Fibroblast of lung (primary cell): ENCODE measurements at places on chromosomes 7 and 10. TPM values are rescaled to one million over a fixed set of nuclear protein-coding genes. Genes with fewer than 3 reads are reported as not detected.

DNA sequence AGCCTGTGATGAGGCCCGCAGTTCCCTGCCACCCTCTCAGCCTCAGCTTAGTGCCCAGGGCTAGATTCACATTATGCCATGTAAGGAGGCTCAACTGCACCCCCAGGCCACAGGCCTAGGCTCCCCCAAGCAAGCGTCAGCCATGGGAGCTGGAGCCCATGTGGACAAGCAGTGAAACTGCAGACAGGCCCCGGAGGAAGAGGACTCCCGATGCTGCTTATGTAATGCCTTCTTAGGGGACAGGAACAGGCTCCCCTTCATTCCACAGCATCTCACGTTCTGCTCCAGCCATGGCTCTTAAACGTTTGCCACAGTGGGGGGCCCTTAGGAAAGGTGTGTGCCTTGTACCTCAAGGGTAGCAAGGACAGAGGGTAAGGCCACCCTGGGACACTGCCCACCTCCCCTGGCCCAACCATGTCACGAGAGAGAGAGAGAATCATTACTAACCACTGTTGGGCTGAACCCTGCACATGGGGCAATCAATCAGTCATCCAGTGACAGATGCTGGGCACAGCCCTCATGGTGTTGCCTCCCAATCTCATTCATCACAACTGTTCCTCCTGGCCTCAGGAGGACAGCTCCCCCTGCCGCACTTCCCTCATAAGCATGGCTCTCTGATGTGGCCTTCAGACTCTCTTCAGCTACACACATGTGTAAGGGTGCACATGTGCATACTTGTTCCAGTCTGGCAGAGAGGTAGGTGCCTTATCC is 263.0 kb downstream of the GRID1 start:
- DNase-seq = no peak

DNA sequence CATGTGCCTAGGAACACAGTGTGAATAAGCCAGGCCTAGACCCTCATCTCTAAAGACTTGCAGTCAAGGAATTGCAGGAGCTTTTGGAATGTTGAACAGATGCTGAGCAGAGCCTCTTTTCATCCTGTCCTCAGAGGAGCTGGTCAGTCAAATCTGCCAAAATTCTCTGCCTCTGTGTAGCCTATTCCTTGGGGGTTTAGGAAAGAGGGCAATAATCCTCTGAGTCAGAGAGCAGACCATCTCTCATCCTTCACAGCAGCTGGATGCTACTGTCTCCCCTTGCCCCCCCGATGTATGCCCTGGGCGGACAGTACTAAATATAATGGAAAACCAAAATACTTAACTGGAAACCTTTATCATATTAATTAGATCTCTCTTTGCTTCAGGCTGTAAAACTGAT is 52.6 kb downstream of the BICC1 start:
- DNase-seq = no peak

- no peak for DNase-seq
Measured at GRCh38 chr10:26779176-26779860, 81.4 kb downstream of the ABI1 start.

The DYDC2 gene
- polyA plus RNA-seq = not detected in 2 replicates

DNA sequence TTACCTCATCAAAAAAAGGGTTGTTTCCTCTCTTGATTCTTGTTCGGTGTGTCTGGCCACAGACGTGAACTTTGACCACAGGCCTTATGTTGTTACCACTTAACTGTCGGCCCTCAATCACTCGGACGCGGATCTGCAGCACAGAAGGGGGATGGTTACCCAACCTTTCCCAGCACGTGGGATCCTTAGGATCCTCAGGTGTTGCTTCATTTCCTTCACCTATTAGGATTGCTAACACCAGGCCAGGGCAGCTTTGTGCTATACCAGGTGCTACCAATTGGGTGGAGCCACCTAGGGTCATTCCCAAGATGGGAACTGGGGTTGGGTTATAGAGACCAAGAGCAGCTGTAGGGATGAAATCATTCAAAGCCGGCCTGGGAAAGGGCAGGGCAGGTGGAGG is 73.4 kb downstream of the MYOF start:
- no peak for DNase-seq

The AQP1 gene
- 13.0 and 43.2 TPM in 2 replicates for polyA plus RNA-seq

- DNase-seq = no peak
Measured at GRCh38 chr10:2122431-2123124, 385.3 kb upstream of the ADARB2 start.

The GHRHR gene
- not detected in 2 replicates for polyA plus RNA-seq

DNA sequence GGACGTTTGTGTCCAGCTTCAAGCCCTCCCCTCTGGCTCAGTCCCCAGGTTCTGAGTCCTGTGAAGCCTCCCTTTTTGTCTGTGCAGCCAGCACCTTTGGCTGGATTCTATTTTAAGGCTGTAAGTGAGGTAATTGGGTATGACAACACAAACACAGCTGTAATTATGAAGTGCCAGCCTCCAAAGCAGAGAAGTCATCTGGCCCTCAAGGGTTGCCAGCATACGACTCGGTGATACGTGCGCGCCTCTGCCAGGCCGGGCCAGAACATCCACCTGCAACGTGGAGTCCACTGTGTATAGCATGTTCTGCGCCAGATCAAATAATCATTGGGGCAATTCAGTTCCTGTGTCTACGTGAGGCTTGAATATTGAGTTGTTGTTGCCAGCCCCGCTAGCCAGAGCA is 6.7 kb upstream of the FAM180A start:
- no peak for DNase-seq

DNA sequence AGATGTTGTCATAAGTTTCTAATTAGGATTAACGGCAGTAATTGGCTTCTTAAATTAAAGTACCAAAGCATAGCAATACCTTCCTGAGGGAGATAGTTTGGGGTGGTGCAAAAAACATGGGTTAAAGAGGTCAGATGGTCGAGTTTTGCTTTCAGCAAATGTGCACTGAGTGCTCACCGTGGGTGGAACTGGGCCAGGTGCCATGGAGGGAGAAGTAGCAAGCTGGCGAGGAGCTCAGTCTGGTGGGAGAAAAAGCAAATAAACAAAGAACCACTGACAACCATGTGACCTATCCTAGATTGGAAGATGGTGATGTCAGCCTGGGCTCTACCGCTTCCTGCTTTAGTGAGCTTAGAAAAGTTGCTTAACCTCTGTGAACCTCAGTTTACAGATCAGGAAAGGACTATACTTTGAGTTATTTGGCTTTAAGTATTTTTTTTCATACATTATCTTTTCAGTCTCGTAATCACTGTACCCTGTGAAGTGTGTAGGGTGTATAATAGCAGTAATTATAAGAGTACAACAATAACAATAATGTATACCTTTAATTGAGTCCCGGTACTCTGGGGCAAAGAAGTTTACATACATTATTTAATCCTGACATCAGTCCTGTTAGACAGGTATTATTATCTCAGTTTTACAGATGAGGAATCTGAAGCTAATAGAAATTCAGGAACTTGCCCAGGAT is 69.0 kb upstream of the PDCD4 start:
- DNase-seq = peak; percentile 81

- no peak for DNase-seq
Measured at GRCh38 chr10:81306971-81307782, 567.8 kb upstream of the NRG3 start.

GRCh38 chr7:158394936-158395335 is 192.7 kb downstream of the PTPRN2 start:
- DNase-seq = no peak

- no peak for DNase-seq
Measured at GRCh38 chr7:158570449-158571170, 17.0 kb downstream of the PTPRN2 start.

- peak; percentile 18 for DNase-seq
Measured at GRCh38 chr10:117541909-117542705, 439 bp upstream of the EMX2 start.

DNA sequence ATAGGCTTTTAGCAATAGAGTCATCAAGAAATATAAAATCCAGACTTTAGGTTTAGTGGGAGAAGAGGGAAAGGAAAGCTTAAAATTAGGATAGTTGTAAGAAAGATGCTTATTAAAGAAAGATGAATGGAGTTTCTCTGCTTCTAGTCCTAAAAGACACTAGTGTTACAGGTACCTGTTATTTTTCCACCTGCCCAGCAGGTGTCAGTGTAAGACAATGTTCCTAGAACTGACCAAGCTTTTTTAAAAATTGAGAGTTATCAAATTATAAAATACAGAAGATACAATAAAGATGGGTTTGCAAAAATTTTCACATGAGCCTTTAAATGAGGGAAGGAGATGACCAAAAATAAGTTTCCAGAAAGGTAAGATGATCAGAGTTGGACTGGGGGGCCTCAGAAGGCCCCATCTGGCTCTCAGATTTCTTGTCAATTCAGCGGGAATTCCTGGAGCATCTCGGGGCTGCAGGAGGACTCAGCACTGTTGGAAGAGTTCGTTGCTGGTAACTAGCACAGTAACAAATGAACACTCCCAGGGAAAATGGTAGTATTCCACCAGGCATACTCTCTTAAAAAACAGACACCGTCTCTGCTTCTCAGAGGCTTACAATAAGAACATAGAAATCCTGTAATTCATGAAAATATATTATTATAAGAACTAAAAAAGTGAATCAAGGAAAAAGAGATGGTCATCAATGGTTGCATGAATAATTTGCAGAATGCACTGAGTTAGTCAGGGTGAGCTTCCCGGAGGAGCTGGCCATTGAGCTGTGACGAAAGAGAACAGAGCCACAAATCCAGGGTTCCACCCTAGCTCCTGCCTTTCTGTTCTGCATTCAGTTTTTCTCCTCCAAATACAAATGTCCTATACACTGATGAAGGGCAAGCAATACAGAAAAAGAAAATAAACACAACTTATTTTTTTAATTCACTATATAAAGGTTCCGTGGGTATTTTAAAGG is 71.8 kb upstream of the PIK3CG start:
- no peak for DNase-seq

The PVRIG gene
- not detected in 2 replicates for polyA plus RNA-seq

The MCM10 gene
- 3.1 and 10.4 TPM in 2 replicates for polyA plus RNA-seq

- no peak for DNase-seq
Measured at GRCh38 chr7:97421307-97421930, 303.9 kb downstream of the SDHAF3 start.

- DNase-seq = peak; percentile 74
Measured at GRCh38 chr10:92972066-92972870, 88.3 kb upstream of the CYP26C1 start.
